Renal cortical epithelial cell (primary cell): ENCODE measurements at places on chromosomes 13 and 19.

- peak; percentile 99 for DNase-seq
These were observed 43.3 kb downstream of the RFX2 start for GRCh38 chr19:6066661-6067646.

DNA sequence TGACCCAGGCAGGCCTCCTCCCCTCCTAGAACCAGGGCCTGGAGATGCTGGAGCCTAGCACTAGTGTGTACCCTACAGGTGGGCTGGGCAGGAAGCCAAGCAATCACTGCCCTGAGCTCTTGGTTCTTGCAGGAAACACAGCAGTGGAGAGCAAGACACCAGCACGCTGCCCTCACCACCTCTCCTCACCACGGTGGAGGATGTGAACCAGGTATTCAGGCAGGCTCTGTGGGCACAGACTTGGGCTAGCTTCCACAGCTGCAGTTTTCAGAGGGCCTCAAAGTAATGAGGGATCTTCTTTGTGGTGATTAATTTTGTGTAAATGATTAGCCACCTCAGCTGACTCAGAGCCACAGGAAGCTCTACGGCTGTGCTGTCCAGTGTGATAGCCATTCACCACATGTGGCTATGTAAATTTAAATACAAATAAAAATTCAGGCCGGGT is 13.6 kb upstream of the GPI start:
- DNase-seq, result peak; percentile 94

- no peak for DNase-seq
These were observed 141.9 kb downstream of the SLC7A1 start for GRCh38 chr13:29453617-29454011.

DNA sequence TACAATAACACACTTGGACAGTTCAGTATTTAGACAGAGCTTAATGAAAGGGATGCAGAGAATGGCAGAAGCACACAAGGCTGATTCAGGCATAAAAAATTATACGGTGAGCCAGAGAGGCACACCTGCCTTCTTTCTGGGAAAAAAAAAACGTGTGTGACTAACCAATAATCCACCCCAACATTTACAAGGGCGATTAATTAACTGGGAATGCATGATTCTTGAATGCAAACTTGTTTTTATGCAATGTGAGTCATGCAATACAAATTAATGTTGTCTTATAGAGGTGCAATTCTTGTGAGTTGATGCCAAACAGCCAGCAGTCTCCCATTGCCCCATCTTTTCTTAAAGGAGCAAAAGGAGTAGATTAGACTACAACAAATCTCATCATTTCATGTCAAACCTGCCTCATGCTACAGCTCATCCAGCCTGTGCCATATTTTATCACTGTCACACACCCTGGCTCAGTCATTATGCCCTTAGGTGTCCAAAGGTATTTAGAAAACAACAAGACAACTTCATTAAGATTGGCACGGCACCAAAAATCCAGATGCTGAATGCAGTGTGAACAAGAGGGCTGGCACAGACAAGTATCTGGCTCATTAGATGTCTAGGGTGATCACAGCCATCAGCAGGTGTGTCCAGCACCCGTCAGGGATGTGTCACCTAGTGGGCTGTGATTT is 721.1 kb downstream of the EFNB2 start:
- DNase-seq, result peak; percentile 96

- DNase-seq, result no peak
These were observed 100.3 kb upstream of the WASF3 start for GRCh38 chr13:26457212-26457611.

DNA sequence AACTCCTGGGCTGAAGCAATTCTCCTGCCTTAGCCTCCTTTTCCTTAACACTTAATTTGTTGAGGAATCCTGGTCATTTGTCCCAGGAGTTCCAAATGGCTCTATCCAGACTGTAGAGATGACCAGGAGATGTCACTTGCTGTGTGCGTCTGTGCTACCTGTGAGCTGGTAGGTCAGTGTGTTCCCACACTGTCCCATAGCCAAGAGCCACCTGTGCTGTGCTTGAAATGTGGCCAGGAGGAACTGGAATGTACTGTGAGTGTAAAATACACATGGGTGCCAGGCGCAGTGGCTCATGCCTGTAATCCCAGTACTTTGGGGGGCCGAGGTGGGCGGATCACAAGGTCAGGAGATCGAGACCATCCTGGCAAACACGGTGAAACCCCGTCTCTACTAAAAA is 29.4 kb upstream of the KDM4B start:
- DNase-seq, result no peak
